ENCODE measurements at places on chromosomes 2 and 18.

GRCh38 chr18:44733069-44733753 lies 52.5 kb downstream of the SETBP1 start:
- DNase-seq = peak; percentile 76

- DNase-seq = no peak
Observed at GRCh38 chr2:235832941-235833340, 335.2 kb downstream of the GBX2 start.

GRCh38 chr2:186593523-186593922 lies 3.7 kb downstream of the ITGAV start:
- DNase-seq = no peak

DNA sequence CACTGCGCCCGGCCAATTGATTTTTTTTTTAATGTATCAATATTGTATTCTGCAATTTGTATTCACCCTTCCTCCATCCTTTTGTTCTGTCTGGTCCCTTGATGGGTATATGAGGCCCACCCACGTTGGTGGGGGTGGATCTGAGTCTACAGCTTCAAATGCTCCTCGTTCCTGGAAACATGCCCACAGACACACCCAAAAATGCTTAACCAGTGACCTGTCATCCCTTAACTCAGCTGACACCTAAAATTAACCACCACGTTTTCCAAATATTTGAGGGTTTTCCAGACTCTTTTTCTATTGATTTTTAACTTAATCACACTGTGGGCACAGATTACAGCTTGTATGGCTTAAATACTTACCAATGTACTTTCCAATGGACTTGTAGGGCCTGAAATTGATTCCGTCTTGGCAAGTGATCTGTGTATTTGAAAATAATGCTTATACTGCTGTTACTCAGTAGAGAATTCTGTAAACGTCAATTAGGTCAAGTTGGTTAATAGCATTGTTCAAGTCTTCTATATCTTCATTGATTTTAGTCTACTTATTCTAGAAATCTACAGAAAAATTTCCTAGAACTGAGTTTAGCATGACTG lies 34.4 kb upstream of the CYP27C1 start:
- no peak for DNase-seq

DNA sequence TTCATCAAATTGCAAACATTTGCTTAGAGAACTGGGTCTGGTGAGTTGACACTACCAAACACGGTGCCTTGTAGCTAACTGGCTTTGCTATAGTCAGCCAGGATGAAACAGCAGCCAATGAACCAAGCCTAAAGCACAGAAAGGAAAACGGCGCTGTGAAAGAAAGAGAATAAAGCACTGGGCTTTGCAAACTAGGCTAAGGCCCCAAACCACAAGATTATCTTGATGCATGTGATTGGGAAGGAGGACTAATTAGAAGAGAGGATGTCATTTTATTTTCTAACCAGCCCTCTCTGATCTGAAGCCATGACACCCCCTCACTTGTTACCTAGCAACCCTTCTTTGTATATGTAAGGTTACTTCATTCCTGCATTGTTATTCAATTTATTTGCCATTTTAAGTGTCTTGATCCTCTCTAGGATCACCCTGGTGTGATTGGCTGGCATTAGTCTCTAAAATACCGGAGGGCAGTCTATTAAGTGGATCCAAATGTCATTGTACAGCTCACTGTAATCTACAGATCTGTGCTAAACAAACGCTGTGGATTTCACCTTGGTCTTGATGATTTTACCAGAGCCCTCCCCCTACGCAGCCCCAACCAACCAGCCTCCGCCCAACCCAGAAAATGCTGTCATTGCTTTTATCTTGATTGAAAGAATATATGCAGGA lies 395.4 kb upstream of the ACVR2A start:
- no peak for DNase-seq

- no peak for DNase-seq
Observed at GRCh38 chr2:140808820-140809219, 1322.0 kb downstream of the LRP1B start.

GRCh38 chr2:238523158-238524110 lies 96.7 kb downstream of the ASB1 start:
- DNase-seq = peak; percentile 69

DNA sequence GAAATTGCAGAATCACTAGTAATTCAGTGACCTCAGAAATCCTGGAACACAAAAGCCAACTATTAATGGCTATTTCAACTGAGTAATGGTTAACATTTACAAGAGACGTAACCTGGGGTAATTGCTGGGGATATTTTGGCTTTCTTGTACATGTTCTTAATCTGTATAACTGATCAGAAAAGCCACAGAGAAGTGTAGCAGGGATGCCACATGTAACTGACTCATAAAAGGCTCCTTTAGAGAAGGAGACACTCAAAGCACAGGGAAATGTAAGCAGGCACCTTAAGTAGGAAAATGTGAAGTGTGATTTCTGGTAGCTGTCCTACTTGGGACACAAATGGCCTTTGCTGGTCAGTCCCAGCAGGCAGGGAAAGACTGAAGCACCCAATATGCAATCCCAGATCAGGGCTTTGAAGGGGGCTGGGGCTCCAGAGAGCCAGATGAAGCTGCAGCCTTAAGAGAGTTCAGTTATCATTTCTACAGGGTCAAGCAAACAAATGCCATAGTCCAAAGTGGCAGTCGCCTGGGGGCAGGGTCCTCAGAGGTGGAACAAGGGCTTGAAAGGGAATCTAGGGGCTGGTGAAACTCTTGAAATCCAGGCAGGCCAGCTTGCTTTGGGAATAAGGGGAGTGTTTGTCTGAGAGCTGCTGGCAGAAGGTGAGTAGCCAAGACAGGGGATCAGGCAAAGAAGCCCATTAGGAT lies 7.2 kb upstream of the SPOPL start:
- no peak for DNase-seq

GRCh38 chr2:205524656-205525055 lies 157.6 kb upstream of the NRP2 start:
- DNase-seq = no peak

DNA sequence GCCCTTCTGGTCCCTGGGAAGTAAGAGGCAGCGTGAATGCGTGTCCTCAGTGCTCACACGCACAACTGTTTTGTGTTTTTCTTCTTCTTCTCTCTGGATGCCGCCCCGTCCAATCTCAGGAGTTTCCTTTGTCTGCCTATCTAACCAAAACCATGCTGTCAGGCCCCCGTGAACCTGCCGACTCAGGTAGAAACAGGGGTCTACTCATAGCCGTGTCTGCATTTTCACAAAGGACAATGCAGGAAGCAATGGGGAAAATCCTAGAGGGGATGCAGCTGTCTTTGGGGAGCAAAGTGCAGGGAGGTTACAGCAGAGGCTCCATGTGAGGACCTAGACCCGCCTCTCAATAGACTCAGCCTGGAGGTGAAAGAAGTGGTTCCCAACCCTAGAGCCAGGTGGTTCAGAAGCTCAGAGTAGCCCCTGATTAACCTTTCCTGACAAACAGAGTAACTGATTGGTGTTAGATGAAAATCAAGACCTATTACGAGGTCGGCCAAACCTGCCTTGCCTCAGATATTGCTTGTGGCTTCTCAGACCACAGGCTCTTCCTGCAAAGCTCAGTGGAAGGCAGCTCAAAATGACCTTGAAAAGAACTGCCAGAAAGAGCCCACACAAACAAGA lies 49.3 kb downstream of the CD226 start:
- no peak for DNase-seq

DNA sequence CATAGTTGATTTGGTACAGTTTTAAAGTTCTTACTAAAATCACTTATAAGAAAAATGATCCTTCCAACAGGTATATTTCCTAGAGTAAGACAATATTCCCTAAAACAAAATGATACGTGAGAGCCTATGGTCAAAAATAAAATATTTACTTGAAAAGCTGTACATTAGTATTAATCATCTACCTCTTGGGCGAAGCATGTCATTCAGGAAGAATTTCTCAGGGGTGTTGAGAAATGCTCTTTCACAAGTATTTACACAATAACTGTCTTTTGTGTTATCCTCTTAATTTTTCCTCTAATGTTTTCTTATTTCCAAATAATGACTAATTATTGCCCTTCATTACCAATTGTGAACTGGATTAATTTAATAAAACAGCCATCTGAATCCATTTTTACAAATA lies 466.3 kb downstream of the SATB2 start:
- no peak for DNase-seq

GRCh38 chr2:111667542-111668273 lies 216.3 kb downstream of the ANAPC1 start:
- DNase-seq = peak; percentile 67

DNA sequence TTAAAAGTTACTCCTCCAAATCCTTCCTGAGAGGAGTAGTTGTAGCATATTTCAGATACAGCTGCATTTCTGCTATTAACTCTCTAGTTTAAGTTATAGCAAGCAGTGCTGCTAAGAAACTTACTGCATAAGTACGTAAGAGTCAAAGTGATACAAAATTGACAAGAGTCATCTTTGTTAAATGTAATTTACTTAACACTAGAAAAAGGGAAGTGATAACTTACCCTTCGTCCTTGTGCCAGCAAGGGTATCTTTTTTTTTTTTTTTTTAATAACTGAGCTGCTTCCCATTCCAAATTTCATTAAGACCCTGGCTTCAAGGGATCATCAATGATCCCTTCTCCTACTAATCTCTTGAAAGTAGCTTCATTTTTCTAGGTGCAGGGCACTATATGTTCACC lies 493.0 kb downstream of the PLCL1 start:
- no peak for DNase-seq

GRCh38 chr2:138373993-138374408 lies 127.6 kb upstream of the SPOPL start:
- DNase-seq = peak; percentile 16

DNA sequence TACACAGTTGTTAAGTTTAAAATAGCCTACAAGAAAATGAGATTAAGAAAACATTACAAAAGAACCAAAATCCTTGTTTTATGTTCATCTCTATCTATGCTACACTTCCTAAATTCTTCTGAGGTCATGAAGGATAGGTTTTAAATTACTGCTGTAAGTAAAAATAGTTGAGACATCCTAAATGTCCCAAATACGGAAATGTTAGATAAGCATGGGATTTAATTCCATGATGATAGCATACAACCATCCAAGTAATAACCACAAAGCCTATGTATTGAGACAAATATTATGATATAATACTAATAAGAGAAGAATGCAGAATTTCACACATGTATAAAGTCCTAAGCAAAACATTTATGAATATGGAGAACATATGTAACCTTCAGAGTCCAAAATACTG lies 34.1 kb downstream of the PIEZO2 start:
- DNase-seq = no peak

Measured in AG09309 (cell line).